ENCODE measurements at places on chromosomes 7 and 10. TPM values are rescaled to one million over a fixed set of nuclear protein-coding genes. Genes with fewer than 3 reads are reported as not detected.

Gene SPDYE6
- 0.14 TPM for polyA plus RNA-seq

DNA sequence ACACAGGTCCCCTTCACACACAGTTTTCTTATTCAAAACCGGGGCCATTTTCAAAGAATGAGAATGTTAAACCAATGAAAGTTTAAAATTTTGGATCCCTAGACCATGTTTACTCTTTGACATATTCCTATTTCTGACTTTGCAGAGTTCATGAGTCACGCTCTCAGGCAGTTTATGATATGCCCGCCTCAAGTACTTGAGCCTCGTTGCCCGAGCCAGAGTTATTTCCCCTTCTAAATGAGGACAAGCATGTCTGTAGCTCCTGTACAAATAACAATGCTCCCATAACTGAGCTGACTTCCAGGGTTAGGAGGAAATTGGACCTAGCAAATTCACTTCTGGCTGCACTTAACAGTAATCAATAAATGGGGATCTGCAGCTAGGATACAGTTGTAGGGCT, 87.9 kb upstream of the PDE1C start:
- no peak for DNase-seq

- no peak for DNase-seq
Measured at GRCh38 chr7:1027242-1028043, 16.9 kb upstream of the GPR146 start.

DNA sequence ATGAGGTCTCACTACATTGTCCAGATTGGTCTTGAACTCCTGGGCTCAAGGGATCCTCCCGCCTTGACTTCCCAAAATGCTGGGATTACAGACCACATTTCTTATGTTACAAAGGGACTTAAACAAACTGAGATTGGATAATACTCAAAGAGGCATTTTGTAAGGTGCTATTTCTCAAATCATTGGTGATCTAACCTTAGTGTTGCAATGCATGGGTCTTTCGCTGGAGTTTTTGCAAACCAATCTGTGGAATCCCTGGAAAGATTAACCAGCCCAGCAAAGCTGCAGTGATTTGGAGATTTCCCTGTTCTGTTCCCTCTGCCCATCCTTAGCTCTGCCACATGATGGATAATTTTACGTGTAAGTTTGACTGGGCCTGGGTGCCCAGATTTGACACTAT, 20.4 kb upstream of the ECHDC3 start:
- no peak for DNase-seq

Gene GRID2IP
- 0.10 TPM for polyA plus RNA-seq

Gene LRRC4
- polyA plus RNA-seq = not detected

DNA sequence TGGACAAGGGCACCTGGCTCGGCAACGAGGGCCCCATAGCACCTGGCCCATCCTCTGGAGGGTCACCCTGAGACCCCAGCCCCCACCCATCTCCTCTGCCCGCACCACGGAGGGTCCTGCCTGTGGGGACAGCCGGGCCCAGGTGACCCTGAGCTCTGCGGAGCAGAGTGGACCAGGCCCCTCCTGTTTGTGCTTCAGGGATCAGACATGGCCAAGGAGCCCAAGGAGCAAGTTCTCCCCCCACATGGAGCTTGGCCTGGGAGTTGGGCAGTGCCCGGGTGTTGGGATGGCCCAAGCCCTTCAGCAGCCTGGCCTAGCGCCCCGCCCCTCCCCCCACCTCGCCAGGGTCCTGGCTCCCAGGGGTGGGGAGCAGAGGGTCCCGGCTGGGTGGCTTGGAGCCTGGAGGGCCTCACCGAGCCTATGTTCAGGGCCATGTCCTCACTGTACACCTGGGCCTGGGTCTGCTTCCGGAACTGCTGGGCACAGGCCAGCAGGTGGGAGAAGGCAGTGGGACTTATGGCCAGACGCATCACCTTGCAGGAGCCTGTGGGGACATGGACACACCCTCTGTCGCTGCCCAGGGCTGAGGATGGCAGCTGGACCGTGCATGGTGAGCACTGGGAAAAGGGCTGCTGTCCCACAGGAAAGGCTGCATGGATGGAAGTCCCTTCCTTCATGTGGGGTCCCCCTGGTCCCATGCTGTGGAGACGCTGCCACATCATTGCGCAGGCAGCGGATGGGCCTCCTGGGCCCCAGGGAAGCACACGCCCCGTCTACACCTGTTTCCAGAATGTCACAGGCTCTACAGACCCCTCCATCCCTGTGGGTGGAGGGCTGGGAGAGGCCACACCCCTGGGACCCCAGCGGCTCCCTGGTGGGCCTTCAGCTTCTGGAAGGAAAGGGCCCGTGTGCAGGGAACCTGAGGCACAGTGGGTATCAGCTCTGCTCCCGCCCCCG, 49.2 kb upstream of the NKX6-2 start:
- no peak for DNase-seq

DNA sequence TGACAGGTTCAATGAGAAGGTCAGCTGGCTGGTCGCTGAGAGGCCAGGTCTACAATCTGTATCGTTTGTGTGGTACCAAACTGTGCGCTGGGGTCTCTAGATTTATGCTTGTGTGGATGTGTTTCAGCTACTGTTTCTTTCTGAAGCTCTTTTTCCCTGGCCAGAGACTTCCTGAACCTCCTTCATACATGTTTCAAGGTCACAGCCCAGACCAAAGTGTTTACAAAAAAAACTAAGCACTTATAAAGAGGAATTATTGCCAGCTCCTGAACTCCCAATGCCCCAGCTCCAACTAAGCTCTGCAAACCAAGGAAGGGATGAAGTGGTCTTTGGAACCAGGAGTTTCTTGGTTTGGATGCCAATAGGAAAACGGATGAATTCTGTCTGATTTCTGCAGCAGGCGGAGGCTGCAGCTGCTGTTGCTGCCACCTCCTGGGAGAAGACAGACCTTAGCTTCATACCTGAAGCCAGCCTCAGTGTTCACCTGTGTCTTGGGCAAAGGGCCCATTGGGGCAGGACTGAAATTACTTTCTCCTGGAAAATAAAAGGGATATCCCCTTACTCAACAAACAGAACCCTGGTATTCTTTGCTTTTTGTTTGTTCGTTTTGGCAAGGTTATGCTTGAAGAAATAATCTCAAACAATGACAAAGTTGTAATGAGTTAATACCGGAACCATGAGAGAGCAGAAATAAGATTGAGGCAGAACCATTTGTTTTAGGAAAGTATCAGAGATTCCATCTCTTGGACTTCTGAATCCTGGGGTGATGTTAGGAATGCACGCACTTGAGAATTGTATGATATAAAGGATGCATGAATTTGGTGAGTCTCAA, 24.6 kb upstream of the MKLN1 start:
- peak; percentile 24 for DNase-seq

GRCh38 chr7:113256883-113257531, 138.7 kb upstream of the SMIM30 start:
- no peak for DNase-seq

DNA sequence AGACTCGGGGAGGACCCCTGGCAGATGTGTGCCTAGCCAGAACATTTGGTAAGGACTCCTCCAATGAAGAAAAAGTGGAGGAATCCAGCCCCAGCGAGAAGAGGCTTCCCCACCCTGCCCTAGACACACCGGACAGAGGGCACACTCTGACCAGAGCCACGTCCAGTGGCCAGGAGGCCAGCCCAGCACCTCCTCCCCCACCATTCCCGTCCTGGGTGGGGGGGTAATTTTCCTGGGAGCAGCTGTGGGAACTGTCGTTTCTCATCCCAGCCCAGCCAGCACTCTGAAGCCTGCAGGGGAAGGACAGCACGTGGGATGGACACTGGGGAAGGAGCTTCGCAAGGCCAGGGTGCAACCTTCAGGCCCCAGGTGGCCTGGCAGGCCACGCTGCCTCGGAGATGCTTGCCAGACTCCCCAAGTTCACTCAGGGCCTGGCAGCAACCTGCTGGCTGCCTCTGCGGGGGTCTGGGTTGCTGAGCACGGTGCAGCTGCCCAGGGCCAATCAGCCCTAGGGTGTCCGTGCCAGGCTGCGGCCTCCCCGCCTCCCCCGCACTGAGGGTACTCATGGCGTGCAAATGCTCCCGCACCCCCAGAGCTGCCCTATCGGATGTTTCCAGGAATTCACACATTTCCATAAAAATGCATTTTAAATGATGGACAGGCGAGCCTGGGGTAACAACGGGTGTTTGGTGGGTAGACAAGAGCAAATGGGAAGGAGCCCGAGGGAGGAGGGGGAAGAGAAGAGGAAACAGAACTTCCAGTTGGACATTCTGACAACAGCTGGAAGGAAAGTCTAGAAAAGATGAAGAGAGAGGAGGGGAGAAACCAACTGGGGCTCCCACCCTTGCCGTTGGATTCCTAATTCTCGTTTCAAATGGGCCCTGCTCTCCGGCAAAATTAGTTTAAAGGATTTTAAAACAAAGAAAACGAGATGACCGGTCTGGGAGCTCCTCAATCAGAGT, 1.9 kb upstream of the EN2 start:
- DNase-seq = no peak

GRCh38 chr10:57849691-57850357, 417.9 kb downstream of the IPMK start:
- no peak for DNase-seq

- DNase-seq = no peak
Measured at GRCh38 chr7:23346316-23346715, 47.2 kb downstream of the MALSU1 start.

Gene PAPOLB
- polyA plus RNA-seq = not detected

DNA sequence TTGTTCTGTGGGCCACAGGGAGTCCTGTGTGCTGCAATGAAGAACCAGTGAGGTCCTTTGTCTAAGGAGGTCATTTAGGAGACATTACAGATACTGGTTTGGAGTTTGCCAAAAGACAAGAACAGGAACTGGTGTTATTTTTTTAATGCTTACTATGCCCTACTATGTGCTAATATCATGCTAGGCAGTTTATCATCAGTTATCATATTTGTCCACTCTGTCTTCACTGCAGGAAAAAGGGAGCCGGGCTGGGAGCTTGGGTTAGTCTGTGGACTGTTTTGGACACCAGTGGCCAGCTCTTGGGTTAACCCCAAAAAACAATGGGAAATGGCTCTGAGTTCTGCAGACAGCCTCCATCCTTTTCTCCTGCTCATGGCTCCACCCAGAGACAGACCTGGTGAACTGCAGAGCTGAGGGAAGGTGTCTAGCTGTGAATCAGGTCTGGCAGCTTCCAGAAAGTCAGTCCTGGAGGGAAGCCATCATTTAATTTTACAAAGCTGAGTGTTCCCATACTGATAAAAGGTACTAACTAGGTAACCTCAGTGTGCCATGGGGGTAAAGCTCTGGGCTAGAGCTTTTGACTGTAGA, 101.2 kb upstream of the ZNF746 start:
- no peak for DNase-seq

DNA sequence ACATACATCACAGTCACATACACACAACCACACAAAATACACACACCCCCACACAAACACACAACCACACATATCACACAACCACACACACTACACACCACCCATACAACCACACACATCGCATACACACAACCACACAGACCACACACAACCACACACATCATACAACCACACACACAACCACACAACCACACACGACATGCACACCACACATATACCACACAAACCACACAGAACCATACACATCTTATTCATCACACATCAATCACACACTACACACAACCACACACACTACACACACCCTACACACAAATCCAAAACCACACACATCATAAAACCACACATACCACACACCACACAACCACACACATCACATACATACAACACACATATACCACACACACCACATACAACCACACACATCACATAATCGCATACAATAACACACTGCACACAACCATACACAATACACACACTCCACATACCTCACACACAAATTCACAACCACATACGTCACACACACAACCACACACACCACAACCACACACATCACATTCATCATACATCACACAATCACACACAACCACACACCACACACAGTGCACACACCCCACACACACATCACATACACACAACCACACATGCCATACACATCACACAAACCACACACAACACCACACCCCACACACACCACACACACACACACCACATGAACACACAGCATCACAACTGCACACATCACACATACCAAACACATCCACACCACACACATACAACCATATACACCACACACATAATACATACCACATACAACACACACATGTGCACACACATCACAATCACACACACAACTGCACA, 30.4 kb downstream of the GPRIN2 start:
- DNase-seq = no peak

Gene BAG3
- 27.3 TPM for polyA plus RNA-seq

Gene PDE6C
- polyA plus RNA-seq = not detected

DNA sequence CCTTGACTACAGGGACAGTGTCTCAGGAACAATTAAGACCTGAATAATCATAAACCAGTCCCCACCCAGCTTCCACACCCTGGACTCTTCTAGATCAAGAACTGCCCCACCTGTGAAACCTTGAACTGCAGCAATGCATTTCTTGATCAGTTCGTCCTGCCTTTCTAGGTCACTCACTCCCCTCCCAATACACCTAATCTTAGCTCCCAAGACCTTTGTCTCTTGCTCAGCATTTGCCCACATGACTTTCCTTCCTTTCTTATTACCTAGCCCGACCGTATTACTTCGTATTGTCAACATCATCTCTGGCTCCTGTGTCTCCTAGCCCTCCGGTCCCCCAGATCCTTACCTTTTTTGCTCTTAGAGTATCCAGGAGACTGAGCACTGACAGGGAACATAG, 5.5 kb upstream of the NAMPT start:
- DNase-seq = no peak

GRCh38 chr10:19572056-19572455, 244.2 kb upstream of the PLXDC2 start:
- DNase-seq = no peak

DNA sequence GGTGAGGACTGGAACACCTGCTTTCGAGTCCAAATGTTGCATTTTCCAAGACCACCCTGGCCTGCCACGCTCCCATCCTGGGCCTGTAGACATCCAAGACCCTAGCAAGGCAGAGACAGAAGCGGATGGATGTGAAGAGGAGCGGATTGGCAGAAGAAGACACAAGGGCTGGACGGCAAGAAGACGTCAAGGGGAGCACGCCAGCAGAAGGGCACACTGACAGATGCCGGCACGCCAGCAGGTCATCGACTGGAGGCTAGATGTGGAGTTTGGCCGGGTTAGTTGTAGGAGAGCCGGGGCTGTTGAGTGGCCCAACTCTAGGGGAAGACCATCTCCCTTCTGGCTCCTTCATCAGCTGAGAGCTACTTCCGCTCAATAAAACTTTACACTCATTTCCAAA, 251.6 kb downstream of the ZWINT start:
- peak; percentile 34 for DNase-seq
